ENCODE measurements at places on chromosomes 4 and X.

- no peak for DNase-seq
Observed at GRCh38 chr4:100042711-100043110, 92.6 kb upstream of the H2AZ1 start.

- no peak for DNase-seq
Observed at GRCh38 chr4:73664470-73664869, 44.2 kb upstream of the RASSF6 start.

- no peak for DNase-seq
Observed at GRCh38 chrX:133574716-133575115, 159.4 kb upstream of the GPC4 start.

GRCh38 chrX:118528071-118528737 is 32.6 kb downstream of the DOCK11 start:
- DNase-seq: no peak

- DNase-seq: no peak
Observed at GRCh38 chr4:87915621-87916020, 59.9 kb upstream of the SPP1 start.

DNA sequence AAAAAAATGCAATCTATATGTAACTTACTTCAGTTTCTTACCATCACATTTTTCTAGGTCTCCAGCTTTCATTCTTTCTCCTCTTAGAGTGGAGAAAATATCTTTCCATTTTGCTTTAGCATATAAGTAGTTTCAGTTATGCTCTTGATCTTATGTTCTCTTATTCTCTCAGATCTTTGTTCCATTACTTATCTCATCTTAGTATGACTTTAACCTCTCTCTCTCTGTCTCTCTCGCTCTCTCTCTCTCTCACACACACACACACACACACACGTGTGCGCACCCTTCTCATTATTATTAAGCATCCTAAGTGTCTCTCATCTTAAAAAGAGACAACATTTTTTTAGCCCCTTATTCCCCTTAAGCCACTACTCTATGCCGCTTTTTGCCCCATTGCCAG is 92.8 kb downstream of the FAAH2 start:
- no peak for DNase-seq

DNA sequence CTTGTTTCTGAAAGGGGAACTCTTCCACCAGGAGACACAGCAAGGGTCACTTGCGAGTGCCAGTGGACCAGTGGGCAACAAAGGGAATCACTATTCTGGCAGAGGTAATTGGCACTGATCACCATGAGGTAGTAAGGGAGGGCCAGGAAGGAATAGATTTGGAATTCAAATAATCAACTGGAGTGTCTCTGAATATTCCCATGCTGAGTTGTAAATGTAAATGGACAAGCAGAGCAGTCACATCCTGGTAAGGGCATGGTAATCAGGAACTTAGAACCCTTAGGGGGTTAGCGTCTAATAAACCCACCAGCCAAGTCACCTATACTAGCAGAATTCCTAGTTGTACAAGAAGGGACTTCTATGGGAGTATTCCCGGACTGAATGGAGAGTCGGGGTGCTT is 178.5 kb upstream of the UGT8 start:
- DNase-seq: no peak

- DNase-seq: no peak
Observed at GRCh38 chr4:47490550-47490949, 5.5 kb downstream of the ATP10D start.

GRCh38 chr4:40562208-40562607 is 67.5 kb downstream of the RBM47 start:
- no peak for DNase-seq

DNA sequence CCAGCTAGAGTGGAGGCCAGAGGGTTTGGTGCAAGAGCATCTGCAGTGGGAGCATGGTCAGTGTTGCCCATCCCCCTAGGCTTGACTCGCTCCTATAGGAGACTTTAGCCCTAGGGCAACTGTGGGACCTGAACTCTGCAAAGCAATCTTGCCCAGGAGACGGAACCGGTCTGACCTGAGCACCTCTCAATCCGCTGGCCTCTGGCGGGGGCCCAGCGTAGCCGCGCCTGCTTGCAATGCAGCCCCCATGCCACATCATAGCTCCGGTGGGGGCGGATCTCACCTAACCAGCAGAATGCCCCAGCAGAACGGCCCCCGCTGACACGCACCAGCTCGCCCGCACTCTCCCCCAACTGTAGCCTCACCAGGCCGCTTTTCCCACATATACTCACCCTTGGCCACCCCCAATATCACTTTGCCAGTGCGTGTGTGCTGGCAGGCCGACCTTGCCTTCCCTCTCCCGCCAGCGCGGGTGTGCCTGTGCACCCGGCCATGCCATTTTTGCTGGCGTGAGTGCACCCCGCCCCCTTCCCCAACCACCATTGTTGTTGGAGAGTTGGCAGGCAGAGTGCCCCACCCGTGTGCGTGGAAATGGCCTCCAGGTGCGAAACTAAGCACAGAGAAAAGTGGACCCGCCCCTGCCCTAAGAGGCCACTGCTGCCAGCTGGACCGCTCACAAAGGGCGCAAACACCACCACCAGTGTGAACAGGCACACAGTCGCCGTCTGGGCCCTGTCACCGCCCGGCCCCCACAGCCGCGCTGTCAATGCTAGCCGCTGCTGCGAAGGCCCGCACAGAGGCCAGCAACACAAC is 5.8 kb downstream of the BEX4 start:
- DNase-seq: no peak

- DNase-seq: no peak
Observed at GRCh38 chr4:108651014-108651791, 804 bp downstream of the OSTC start.

DNA sequence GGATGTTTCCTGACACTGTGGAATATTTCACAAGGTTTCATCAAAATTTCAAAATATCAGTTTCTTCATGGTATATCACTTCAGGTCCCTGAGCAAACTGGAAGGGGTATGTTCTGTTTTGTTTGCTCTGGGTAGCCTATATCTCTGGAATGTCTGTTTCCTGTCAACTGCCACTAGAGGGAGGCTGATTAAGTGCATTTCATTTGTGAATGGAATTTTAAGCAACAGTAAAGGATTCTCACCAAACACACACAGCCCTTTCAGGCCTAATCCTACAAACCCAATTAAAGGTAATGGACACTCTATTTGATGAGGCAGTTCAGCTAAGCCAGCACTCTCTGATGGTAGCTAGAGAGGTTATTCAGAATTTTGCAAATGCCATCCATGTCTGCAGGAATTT is 307.1 kb downstream of the TEX13A start:
- no peak for DNase-seq

GRCh38 chr4:145880355-145880960 is 58.2 kb downstream of the ZNF827 start:
- no peak for DNase-seq

DNA sequence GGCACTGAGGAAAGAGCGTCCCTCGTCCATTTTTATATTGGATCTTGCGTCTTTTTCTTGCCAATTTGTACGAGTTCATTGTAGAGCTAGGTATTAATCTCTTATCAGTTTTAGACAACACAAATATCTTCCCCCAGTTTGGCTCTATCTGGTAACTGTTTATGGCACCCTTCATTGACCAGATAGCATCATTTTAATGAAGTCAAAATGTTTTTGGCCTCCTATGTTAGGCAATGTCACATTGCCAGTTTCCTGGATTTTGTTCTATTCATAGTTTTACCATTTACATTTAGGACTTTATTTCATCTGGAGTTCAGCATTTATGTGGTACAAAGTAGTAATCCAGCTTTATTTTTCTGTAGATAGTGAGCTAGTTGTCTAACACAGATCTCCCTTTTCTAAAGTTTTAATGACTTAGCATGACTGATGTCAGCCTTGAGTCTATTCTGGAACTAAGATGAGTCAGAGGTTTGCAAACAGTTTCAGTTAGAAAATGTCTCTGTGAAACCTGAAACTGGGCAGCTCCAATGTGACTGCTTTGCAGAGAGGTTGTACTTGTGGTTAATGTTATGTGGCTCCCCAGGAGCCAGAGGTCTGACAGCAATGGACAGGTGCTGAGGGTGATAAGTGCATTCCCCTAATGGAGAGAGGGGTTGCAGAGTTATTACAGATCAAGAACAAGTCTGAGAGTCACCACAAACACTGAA is 5.3 kb upstream of the STBD1 start:
- no peak for DNase-seq

GRCh38 chr4:80201252-80202151 is 4.2 kb downstream of the PRDM8 start:
- DNase-seq: peak; percentile 35

GRCh38 chr4:116522922-116523321 is 562.5 kb downstream of the TRAM1L1 start:
- no peak for DNase-seq

DNA sequence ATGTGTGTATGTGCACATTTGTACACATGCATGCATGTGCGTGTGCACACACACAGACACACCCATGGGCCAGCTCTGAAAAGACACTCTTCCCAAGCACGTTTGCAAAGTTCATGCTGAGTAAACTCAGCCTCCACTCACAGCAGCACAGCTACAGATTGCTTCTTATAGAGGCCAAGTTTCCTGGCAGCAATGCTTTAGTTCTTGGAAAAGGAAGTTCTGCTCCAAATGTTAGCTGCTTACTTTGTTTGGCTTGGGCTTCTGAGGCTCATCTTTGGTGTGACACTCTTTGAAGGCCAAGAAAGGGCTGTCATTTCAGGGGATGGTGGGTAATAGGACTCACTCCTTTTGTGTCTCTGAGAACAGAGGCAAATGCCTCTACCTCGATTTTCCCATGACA is 6.6 kb downstream of the PLP1 start:
- no peak for DNase-seq

- DNase-seq: no peak
Observed at GRCh38 chrX:16832301-16832700, 37.9 kb downstream of the RBBP7 start.

DNA sequence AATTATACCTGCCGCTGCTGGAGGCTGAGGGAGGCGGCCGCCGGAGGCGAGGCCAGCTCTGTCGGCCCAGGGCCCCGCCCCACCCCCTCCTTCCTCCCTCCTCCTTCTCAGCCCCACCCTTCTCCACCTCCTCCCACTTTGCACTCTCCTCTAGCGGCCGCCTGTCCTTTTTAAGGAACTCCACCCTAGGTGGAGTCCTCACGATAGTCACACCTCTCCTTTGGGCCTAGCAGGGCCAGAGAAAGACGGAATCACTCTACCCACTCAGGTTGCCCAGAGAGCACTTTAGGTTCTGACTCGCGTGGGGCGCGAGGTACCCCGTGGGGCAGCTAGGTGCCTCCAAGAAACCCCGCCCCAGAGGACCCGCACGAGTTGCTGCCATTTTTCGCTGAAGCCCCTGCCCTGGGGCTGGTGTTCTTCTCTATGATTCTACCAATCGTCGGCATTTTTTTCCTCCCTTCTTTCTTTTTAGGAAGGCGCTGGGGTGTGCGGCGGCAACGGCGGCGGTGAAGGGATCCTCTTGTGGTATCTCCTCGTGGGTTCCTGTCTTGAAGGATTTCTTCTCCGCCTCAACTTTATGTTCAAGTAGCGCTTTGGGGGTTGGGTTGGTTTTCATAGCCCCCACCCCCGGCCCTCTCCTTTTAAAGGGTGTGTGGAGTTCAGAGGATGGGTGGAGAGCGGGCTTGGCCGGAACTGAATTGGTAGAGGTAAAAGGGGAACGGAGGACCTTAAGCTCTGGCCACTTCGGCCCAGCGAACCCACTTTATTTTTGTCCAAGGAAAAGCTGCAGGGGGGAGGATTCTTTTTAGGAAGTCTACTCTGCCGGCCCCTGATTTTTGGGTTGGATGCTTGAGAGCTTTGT is at the start of gene KLF8:
KLF8 (plus strand) TSS at position 136 of the 862 bp plus-strand sequence. CDS start 979 bp downstream, outside the sequence.
- DNase-seq: no peak

DNA sequence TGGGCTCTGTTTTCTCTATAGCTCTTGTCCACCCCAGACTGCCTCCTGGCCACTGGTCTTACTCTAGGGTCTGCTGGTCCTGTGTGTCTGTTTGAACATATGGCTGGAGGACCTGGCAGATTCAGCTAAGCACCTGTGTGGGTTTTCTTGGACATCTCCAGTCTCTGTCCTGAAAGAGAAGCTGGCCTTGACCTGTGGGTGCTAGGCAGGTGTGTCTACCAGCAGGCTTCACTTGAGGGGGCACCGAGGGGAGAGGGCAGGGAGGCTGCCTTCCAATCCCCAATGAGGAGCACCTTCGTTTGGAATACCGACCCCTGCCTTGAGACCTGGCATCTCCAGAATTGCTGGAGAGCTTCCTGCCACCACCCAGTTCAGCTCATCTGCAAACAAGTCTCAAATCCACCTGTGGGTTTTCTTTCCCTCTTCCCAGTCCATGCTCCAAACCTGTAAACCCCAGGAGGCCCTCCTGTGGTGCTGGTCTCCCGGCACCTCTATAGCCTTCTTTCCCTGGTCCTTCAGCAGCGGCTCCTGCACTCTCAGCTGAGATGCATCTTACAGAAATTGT is 45.2 kb downstream of the HTRA3 start:
- no peak for DNase-seq

DNA sequence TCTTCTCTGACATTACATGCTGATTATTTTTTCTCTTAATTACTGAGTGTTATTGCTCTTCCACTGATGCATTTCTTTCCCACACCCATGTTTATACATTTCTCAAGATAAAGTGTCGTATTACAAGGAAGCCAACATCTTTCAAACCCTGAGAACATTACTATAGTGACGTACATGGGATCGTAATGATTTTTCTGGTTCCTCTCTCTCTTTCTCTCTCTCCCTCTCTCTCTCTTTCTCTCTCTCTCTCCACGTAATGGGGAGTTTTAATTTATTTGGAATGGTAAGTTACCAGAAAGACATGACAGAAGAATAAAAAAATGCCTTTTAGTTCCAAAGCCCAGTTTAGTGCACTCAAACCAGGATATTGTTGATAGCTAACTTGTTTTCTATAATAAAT is 40.4 kb upstream of the MAPK10 start:
- DNase-seq: no peak

DNA sequence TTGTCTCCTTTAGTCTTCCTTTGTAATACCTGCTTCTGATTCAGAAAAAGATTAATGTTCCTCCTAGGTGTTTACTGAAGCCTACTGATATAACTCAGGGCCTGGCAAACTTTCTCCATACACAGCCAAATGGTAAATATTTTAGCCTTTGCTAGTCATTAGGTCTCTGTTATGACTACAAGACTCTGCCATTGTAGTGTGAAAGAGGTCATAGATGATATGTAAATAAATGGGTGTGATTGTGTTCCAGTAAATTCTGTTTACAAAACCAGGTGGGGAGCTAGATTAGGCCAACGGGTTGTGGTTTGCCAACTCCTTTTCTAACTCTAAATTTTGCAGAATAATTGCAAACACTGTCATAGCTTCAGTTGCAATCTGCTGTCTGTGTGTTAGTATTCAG is 568.1 kb upstream of the GNPDA2 start:
- no peak for DNase-seq

Data from NCI-H1092 treated with DMSO at 0.1 percent for 48 hours (cell line).